ENCODE measurements at places on chromosomes 3 and 15. TPM values are rescaled to one million over a fixed set of nuclear protein-coding genes. Genes with fewer than 3 reads are reported as not detected.

Gene RPL32
- 2,642 TPM for total RNA-seq

Gene ALDH1A2
- total RNA-seq, result not detected

Gene CCK
- total RNA-seq, result not detected

Gene PRTG
- total RNA-seq, result not detected

Gene MFAP1
- 50.1 TPM for total RNA-seq

Gene SLC12A1
- total RNA-seq, result not detected

Gene PPP1R14D
- not detected for total RNA-seq

Gene CPLX3
- not detected for total RNA-seq

Gene NRG4
- not detected for total RNA-seq

Gene ZNF860
- total RNA-seq, result 0.16 TPM

Gene TTC23
- total RNA-seq, result 2.7 TPM

Gene ACTC1
- total RNA-seq, result not detected

Gene ATP13A4
- total RNA-seq, result 2.6 TPM

Gene CYP8B1
- total RNA-seq, result not detected

Gene RBPMS2
- total RNA-seq, result not detected

Gene GALNT15
- total RNA-seq, result not detected

Measured in CD8-positive, alpha-beta memory T cell (primary cell).